Activated effector memory CD4-positive, alpha-beta T cell treated with anti-CD3 and anti-CD28 coated beads, Interleukin-2, amount 50 U/mL, for 16 hours (primary cell): ENCODE measurements at places on chromosomes 7 and 10.
A peak's percentile ranks its signal among the peaks of the same experiment; 100 is the strongest.

- DNase-seq = peak; percentile 49
Observed at GRCh38 chr10:132861116-132861691, 75.3 kb upstream of the NKX6-2 start.

DNA sequence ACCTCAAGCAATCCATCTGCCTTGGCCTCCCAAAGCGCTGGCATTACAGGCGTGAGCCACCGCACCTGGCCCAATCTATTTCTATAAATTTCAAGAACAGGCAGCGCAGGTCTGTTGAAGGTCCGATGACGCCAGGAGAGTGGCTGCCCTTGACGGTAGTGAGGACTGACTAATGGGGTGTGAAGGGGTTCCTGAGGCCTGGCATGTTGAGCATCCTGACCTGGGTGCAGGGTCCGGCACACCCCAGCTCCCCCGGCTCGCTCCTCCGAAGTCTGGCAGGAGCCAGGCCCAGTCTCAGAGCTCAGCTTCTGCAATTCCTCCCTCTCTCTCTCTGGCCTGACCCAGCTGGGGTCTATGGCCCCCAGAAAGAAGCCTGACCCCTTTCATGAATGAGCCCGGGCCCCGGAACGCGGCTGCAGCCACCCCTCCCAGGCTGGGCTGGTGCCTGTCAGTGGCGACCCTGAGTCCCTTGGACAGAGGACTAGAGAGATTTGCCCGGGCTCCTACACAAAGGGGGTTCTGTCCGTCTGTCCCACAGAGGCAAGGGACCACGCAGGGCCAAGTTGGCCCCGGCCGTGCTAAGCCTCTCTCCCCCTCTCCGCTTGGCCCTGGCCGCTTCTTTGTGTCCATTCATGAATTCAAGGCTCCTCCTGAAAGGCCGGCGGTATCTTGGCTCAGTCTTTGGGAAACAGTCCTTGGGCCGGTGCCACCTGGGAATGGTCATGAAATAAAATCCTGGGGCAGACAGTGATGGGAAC, 18.8 kb downstream of the MMD2 start:
- DNase-seq = no peak

DNA sequence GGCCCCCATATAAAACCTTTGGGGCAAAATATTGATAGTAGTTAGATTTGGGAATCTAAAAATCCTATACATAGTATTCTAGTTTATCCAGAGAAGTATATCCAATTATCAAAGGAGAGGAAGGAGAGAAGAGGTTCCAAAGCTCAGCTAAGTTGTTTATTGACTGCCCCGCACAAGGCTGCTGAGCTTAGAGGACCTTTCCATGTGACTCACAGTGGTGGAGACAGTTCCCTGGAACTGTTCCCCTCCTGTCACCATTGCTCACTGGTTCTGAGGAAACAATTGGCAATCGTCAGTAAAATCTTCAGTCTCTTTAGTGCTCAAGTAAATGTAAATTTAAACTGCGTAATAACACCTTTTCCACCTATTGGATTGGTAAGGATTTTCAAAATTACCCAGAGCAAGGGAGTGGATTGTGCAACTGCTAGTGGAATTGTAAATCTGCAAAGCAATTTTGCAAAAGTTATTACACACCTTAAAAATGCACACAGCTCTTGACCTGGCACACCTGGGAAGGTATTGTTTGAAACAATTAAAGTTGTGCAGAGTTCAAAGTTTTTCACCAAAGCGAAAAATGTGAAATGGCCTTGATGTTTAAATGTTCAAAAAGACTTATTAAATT, 63.1 kb downstream of the EEPD1 start:
- no peak for DNase-seq

- no peak for DNase-seq
Observed at GRCh38 chr10:10791869-10792268, 225.8 kb upstream of the CELF2 start.

- no peak for DNase-seq
Observed at GRCh38 chr7:54629771-54630170, 87.6 kb downstream of the VSTM2A start.

GRCh38 chr7:158442260-158442659, 145.4 kb downstream of the PTPRN2 start:
- DNase-seq = no peak

DNA sequence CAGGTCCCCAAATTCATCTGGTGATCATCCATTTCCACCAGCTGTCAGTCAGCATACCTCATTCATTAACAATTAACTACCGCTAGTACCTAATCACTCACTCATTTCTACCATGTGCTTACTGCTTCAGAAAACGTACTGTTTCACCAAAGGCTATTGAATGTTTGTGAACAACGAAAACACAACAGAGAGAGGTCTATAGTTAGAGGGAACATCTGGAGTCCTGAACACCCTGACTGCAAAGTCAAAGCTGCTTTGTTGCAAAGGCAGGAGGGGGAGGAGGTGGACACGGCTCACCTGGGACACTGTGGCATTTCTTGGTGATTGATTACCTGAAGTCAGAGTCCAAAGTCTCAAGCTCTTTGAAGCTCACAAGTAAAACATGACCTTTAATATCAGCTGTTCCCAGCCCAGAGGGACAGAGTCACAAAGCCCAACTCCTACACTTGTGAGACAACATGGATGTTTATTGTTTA, 342.3 kb upstream of the ADARB2 start:
- no peak for DNase-seq

DNA sequence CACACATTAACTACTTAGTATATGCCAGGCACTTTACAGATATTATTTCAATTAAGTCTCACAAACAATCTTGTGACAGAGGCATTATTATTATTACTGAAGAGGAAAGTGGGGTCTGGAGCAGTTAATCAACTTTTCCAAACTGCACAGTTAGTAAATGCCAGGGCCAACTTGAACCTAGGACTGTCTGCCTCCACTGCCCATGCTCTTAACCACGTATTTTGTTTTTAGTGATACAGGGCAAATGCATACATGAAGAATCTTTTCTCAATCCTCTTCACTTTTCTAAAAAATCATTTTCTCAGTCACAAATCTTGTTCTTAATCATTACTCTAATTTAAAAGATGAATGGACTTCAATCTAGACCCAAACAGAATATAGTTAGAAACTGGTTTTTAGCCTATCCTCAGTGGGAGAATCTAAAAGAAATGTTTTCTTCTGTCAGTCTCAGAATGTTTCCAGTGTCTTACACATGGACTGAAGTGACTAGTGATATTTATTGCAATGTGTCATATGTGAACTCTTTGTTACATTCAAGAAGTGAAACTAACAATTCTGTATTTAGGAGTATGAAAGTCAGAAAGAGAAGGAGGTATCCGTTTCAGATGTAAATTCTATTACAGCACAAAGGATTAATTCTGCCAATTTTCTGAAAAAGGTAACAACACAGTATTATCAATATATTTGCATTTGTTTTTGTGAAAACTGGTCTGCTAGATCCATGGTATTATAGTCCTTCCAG, 55.5 kb upstream of the CCNJ start:
- DNase-seq = no peak

GRCh38 chr10:45403151-45403550, 29.1 kb downstream of the ALOX5 start:
- no peak for DNase-seq

DNA sequence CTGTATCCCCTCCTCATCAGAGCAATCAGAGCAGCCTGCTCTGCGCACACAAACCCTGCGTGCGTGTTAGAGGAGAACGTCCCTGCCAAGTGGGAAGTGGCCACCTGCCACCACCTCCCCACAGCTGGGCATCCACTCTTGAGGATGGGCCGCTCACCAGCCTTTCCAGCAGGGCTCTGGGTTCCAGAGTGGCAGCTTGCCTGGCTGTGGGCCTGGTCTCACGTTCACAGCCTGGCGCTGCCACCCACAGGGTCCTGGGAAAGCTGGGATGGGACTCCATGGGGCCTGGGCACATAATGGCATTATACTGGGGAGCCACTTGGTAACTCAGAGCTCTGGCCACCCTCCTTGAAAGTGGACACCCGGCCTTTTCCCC, 151.1 kb upstream of the PPP2R2D start:
- peak; percentile 50 for DNase-seq

DNA sequence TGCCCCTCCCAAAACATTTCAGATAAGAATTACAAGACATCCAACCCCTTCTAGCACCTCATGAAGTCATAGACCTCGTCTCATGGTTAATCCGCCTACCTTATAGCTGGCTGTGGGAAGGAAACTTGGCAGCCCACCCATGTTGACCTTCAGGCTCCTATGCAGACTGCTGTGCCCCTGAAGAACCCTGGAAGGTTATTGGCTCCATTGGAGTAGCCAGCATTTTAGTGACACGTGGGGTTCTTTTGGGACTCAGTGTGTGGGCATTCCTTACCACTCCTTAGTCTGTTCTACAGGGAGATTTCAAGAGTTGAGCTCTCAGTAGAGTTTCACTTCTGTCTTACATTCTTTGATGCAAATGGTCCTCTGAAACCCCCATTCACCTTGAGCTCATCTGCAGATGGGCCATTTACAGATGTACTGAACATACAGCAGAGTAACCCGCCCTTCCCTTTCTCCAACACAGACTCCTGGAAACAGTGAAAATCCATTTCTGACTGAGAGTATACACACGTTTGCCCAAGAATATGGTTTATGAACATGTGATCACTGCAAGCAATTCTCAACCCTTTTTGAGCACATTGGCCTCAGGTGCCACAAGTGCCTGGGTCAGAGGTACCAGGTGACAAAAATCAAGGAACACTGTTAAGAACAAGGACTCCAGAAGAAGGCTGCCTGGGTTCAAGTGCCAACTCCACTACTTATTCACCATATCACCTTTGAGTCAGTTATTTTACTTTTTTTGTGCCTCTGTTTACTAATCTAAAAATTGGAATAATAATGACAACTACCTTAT, 54.0 kb upstream of the HECW1 start:
- DNase-seq = no peak

- no peak for DNase-seq
Observed at GRCh38 chr7:2614631-2615330, 17.0 kb upstream of the TTYH3 start.

DNA sequence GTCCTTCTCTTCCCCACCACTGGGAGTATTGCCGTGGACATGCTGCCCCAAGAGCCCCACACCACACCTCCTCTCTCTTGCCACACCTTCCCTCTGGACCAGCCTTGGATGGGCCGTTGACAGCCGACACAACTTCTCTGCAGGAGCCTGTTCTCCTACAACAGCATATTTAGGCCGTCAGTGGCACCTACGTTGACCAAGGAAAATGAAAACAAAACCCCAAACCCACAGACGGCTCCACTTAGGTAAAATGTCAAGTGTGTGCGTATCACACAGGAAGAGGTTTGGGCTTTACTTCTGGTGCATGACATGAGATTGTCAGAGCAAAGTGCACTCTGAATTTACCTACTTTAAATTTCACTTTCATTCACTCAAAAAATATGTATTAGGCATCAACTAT, 246.6 kb downstream of the ZMYND11 start:
- no peak for DNase-seq

DNA sequence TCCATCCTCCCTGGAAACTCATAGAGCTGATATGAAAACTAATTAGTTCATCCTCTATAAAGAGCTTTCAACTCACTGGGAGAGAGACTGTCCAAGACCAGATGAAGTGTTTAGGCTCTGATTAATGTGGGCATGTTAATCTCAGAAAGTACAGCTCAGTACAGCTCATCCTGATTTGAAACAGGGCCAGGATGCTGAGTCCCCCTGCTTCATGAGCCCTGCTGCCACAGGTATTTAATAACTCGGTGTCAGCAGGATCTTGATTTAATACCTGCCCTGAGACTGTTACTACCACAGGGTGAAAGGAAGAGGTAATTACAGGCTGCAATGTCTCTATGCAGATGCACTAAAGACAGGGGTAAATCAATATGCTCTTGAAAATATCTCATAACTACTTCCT, 10.8 kb downstream of the LMOD2 start:
- DNase-seq = no peak

DNA sequence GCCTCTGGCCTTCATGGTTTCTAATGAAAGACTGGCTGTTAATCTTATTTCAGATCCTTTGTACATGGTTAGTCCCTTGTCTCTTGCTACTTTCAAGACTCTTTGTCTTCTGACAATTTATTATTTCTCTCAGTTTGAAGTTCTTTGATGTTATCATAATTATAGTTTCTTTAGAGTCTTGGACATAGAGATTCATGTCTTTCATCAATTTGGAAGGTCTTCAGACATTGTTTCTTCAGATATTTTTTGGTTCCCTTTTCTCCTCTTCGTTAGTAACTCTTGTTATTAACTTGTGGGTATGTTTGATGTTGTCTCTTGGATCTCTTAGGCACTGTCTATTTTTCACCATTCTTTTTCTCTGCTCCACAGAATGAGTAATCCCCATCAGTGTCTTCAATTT, 8.7 kb downstream of the ZNF37A start:
- DNase-seq = no peak

GRCh38 chr10:60898321-60898720, 45.7 kb downstream of the RHOBTB1 start:
- DNase-seq = no peak
